ENCODE measurements at places on chromosomes 16 and 17.

- DNase-seq, result no peak
These were observed 53.8 kb downstream of the PECAM1 start for GRCh38 chr17:64336760-64337413.

GRCh38 chr17:57143361-57143760, 58.3 kb downstream of the AKAP1 start:
- no peak for DNase-seq

- DNase-seq, result peak; percentile 67
These were observed 1.5 kb downstream of the PIEZO1 start for GRCh38 chr16:88783391-88784073.

DNA sequence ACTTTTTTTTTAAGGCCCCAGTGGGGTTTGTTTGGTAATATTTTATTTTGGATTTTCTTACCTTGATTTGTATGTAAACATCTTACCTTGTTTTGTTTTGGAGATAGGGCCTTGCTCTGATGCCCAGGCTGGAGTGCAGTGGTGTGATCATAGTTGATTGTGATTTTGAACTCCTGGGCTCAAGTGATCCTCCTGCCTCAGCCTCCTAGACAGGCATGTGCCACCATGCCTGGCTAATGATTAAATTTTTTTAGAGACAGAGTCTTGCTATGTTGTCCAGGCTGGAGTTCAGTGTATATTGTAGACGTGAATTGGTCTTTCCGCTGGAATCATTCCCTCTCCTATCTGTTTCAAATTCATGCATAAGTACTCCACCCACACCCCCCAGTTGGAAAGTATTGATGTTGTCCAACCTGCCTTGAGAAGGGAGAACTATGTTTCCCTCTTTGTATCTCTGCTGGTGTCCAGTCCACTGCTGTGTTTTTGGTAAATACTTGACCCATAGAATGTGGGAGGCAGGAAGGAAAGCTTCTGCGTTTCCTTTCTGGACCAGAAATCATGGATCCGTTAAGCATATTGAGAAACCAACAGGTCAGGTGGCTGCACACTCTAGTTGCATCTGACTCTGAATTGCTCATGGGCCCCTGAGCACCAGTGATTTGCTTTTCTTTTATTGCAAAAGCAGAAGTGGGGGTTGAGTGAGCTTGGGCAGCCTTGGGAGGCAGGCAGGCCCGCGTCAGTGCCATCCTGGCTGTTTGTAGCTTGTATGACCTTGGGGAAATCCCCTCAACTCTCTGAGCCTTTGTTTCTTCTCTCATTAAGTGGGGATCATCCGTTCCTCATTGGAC, 25.0 kb downstream of the RMI2 start:
- DNase-seq, result no peak

GRCh38 chr17:43814714-43815113, 18.2 kb downstream of the MPP3 start:
- no peak for DNase-seq

GRCh38 chr17:31349454-31349853, 28.0 kb upstream of the EVI2A start:
- DNase-seq, result no peak

- no peak for DNase-seq
These were observed 10.9 kb upstream of the COPRS start for GRCh38 chr17:31869797-31870568.

DNA sequence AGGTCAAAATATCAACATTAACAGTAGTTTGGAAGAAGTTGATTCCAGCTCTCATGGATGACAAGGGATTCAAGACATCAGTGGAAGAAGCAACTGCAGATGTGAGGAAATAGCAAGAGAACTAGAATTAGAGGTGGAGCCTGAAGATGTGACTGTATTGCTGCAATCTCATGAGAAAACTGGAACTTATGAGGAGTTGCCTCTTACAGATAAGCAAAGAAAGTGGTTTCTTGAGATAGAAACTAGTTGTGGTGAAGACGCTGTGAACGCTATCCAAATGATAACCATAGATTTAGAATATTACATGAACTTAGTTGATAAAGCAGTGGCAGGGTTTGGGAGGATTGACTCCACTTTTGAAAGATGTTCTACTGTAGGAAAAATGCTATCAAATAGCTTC, 67.8 kb downstream of the GOSR1 start:
- DNase-seq, result no peak

- DNase-seq, result peak; percentile 83
These were observed at the start of gene SREBF1 for GRCh38 chr17:17836818-17837379. TSS of gene SREBF1 (minus strand) at chr17:17836986. CDS start at chr17:17836817, 169 bp downstream.

- DNase-seq, result no peak
These were observed 45.0 kb upstream of the SMURF2 start for GRCh38 chr17:64707050-64707591.

GRCh38 chr16:84446084-84446483, 58.4 kb downstream of the MEAK7 start:
- no peak for DNase-seq

DNA sequence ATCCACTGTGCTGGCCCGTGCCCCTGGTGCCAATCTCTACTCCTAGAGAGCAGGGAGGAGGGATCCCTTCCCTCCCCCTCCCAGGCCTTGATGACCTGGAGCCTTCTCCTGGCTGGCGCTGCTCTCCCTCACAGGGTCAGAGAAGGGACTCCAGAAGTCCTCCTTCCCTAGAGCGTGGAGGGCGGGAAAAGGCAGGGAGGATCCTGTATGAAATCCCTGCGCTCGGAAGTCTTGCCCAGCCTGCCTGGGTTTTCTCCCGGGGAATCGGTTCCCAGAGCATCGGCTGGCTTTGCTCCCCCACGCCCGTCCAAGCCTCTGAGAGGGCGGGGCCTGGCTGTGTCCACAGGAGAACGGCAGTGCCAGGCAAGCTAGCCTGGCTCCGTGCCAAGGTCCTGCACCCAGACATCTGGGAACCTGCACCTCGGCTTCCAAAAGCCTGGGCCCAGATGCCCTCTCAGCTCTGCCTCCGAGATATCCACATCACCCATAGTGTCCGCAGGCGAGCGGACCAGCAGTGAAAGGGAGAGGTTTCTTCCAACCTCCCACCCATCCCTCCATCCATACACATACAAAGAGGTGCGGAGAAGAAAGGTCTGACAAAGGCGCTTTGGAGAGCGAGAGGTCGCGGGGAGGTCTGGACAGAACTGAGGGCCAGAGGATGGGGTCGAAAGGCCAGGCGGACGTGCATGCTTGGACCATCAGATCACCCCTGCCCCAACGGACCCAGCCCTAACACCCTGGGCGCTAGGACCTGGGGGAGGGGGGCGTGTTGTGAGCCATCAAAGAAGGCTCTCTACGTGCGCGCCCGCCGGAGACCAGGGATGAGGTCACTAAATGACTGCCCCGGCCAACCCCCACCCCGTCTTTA, 1.1 kb downstream of the MPP2 start:
- peak; percentile 72 for DNase-seq

DNA sequence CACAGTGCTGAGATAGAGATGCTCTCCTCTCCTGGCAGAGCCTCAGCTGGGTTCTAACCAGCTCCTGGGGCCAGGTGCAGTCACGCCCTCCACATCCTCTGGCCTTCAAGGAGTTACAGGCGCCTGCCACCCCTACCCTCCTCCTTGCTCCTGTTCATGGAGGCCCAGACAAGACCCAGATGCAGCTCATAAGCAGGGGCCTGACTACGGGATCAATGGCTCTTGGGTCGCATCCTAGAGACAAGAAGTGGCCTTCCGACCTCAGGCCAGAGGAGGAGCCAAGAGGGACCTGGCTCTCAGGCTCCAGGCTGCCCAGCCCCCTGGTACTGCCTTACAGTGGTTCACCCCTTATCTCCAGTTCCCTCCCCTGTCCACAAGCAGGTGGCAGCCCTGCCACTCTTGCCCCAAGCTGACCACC, 23.0 kb downstream of the ARHGAP27 start:
- DNase-seq, result peak; percentile 70

DNA sequence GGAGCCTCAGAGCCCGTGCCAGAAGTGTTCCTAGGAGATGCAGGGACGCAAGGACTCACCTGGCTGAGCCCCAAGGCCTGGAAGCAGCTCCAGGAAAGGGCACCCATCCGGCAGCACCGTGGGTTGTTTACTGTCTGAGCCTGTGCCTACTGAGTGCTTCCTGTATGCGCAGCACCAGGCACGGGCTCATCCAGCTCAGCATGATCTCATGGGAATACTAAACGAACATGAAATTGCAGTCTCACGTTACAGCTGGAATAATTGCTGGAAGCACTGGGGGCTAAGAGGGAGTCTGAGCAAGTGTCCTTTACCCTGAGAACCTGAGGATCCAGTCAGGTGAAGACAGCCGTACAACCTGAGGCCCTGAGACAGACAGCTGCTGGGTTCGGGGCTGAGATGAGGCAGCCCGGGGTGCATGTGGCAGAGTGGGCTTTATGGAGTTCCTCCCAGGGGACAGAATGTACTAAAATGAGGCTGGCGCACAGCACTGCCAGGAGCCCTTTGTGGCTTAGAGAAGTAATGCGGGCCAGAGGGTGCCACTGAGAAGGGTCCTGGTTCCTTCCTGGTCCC, 5.4 kb downstream of the CTRL start:
- DNase-seq, result no peak

Measured in activated CD8-positive, alpha-beta memory T cell treated with anti-CD3 and anti-CD28 coated beads for 24 hours (primary cell).